Left cardiac atrium (tissue), 4 donors: ENCODE measurements at places on chromosomes 13 and 19. TPM values are rescaled to one million over a fixed set of nuclear protein-coding genes. Genes with fewer than 3 reads are reported as not detected.

GRCh38 chr13:90107661-90108060 is 1239.8 kb upstream of the MIR17HG start:
- DNase-seq, result no peak

GRCh38 chr19:14817052-14817451 is 17.9 kb downstream of the OR7A5 start:
- no peak for DNase-seq

- DNase-seq, result no peak
Measured at GRCh38 chr13:92272177-92272576, 873.8 kb downstream of the GPC5 start.

DNA sequence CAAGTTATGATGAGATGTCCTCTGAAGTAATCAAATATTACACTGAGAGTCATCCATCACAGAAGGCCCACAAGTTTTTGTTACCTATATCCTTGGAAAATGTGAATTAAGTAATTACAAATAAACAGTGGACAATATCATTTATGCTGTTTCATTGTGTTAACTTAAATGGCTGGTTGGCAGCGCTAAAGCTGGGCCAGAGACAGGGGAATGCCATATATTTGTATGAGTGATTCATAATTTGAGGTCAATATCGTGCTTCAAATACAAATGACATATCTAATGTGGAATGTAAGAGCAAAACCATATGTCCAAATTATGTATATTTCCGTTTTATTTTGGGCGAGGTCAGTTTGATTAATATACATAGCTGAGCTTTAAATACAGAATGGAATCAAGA is 1556.2 kb downstream of the SLITRK5 start:
- no peak for DNase-seq

BBC3 gene
- total RNA-seq, result 2.9 TPM

AMH gene
- total RNA-seq, result 0.80 TPM

USE1 gene
- 22.5 TPM for total RNA-seq

ZSCAN5A gene
- total RNA-seq, result 16.4 TPM
